DMS79 treated with DMSO at 0.1 percent for 48 hours (cell line): ENCODE measurements at places on chromosomes 2 and 18.

GRCh38 chr2:66581339-66582103 lies 146.6 kb downstream of the MEIS1 start:
- DNase-seq, result no peak

GRCh38 chr2:167336213-167336612 lies 447.9 kb downstream of the XIRP2 start:
- no peak for DNase-seq

GRCh38 chr18:46754661-46755292 lies 2.1 kb downstream of the ST8SIA5 start:
- DNase-seq, result no peak

DNA sequence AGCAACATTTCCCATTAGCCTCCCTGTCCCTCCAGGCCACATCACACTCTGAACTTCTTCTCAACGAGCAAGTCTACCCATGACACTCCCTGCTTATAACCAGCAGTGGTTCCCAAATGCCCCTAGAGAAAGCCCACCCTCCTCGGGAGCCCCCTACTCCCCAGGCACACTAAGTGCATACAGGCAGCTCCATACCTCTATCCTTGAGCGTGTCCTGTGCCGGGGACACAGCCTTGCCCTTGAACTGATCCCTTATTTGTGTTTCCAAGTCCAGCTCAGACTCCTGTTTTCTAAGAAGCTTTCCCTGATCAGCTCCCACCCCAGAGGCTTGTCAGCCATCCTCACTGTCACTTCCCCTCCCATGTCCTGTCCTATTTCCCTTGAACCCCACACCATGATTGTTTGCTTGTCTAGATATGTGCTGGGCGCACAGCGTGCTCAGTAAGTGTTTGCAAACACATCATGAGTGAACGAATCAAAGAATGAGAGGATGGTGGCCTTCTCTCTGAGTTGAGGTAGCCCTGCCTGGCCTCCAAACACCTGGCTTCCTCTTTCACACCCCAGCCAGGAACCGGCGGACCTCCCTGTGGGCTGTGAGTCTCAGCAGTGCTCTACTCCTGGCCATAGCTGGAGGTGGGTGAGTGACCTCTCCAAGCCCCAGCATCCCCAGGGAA lies 2.1 kb downstream of the TEX51 start:
- no peak for DNase-seq

DNA sequence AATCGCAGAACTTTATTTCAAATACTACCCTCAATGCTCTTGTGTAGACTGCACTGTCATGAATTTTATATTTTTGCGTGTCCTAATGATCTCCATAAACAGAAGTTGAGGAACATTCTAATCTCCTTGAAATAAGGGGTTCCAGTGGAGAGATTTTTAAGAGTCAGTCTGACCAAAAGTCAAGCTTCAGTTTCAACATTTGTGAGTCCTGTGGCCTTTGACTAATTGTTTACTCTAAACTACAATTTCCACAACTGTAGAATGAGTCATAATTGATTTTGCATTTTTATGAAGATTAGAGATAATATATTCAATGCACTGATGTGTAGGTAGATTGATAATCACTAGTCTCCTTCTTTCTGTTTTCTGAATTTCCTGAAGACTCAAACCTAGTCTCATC lies 720.3 kb upstream of the ID2 start:
- no peak for DNase-seq

DNA sequence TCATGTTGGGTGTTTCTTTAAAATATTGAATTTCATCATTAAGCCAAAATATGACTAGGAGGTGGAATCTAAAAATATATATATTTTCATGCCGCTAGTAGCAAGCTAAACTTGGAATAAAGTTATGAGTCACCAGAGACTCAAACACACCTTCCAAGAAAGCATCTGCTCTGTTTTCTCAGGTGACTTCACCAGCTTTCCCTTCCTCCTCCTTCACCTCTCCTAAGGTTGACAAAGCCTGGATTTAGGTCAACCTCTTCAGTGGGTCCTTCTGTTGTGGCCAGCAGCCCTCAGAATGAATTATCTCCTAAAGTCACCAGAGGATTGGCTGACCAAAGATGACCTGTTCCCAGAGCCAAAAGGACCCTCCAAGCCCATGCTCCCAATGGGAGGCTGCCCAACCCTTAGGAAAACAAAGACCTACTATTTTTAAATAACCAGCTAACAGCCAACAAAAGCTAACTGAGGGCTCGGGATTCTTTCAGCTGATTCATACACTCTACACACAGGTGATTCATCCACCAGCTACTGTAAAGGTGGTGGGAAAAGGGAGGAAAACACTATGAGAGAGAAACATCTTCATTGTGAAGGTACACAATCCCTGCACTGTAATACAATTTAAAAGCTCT lies 113.9 kb downstream of the MYO5B start:
- peak; percentile 37 for DNase-seq

GRCh38 chr2:192960945-192961344 lies 766.2 kb upstream of the TMEFF2 start:
- DNase-seq, result no peak

DNA sequence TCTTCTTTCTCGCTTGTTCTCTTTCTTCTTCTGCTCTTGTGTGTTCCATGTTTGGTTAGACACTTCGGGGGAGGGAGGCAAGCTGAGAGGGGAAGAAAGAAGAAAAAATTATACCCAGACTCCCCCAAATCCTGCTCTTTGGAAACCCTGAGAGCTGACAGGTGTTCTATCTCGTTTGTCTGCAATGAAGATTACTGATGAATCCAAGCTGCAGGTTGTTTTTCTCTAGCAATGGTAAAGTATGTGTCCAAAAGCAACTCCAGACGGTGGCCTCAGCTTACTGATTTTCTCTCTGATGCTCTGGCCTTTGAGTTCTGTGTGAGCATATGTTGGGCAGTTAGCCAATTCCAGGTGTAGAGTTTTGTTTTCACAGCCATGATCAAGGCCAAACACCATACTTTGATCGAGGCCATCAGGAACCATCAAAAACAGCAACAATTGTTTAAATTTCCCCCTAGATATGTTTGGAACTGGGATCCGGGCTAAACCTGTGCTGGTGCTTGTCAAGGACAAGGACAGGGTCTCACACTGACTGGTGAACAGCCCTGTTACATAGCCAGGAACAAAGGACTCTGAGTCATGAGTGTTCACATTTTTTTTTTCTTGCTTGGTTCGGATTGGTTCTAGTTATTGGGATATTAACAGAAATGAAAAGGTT lies 142.0 kb downstream of the PRKCE start:
- peak; percentile 39 for DNase-seq

GRCh38 chr2:176206682-176207081 lies 18.2 kb downstream of the HOXD1 start:
- DNase-seq, result no peak

- no peak for DNase-seq
Measured at GRCh38 chr2:136377423-136378382, 259.8 kb upstream of the CXCR4 start.

DNA sequence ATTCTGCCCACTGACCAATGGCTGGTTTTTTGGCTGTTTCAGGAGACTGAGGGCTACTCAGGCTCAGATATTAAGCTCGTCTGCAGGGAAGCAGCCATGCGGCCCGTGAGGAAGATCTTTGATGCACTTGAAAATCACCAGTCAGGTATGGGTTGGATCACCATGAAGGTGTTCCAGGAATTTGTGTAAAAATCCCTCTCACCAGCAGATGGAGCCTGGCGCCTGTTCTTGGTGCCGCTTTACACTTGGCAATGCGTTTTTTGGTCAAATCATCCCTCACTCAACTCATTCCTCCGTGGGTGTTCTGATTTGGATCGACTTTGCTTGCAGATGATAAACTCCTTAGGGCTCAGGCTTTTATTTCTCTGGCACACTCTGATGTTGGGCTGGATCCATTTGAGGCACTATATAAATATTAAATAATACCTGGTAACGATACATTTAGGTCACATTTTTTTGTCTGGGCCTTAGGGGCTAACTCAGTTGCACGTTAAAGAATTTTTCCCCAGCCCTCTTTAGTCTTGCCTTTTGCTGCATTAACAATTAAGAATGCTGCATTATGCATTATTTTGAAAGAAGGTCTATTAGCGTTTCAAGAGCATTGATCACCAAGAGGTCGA lies 50.0 kb downstream of the HDHD2 start:
- DNase-seq, result peak; percentile 25
